ENCODE measurements at places on chromosomes 3 and 15.

DNA sequence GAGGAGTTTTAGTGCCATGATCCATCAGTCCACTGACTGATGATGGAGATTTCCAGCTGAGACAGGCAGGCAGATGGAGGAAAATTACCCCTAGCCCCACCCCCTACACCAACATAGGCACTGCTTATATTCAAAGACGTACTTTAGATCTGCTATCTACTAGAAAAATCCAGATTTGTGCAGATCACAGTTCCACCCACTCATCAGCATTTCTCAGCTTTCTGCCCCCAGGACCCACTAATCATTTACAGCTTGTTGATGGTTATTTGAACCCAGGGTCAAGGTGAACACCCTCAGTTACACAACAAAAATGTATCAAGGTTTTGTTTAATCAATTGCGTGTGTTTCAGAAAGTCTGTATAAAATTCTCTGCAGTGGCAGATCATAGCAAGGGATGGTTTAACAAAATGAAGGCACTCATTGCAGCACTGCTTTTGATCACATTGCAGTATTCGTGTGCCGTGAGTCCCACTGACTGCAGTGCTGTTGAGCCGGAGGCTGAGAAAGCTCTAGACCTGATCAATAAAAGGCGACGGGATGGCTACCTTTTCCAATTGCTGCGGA is at the start of gene HRG:
TSS of gene HRG (plus strand) at position 390 of the 564 bp plus-strand sequence. CDS start at position 408, 18 bp downstream.
- no peak for DNase-seq

GRCh38 chr3:181725131-181725731 is 13.5 kb downstream of the SOX2 start:
- DNase-seq = no peak

DNA sequence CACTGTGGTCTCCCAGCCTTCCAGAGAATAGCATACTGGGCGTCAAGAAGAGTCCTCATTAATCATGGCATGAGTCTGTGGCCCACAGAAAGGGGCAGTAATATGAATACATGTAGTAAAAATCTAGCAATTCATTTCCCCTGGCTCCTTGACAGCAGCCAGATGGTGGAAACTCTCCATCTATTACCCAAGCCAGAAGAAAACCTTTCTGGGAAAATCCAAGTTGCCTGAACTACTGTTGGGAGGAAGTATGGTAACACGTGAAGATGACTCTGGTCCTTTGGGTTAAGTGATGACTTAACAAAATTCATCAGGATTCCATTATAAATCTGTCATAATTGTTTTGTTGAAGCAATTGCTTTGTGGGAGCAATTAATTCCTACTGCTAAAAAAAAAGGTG is 530.5 kb downstream of the FHIT start:
- DNase-seq = no peak

GRCh38 chr15:100335335-100335999 is 6.3 kb downstream of the ADAMTS17 start:
- DNase-seq = no peak

- DNase-seq = no peak
Measured at GRCh38 chr3:123151251-123151705, 50.5 kb upstream of the SEC22A start.

DNA sequence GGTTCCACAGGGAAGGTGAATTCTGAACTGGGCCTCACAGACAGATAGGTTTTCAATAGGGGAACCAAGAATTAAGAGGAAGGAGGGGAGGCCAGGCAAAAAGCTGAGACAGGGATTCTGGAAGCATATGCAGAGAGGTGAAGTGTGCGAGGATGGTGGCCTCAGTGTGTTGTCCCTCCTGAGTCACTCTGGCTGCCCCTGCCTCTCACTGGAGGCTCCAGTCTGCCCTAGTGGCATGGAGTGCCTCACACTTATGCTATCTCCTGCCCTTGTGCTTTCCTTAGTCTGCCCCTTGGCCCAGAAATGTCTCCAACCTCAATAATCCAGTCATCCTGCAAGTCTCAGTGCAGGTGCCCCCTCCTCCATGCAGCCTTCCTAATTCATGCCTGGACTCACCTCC is 32.2 kb upstream of the RBP1 start:
- DNase-seq = no peak

- peak; percentile 18 for DNase-seq
Measured at GRCh38 chr15:64247535-64247905, 84.7 kb upstream of the PPIB start.

DNA sequence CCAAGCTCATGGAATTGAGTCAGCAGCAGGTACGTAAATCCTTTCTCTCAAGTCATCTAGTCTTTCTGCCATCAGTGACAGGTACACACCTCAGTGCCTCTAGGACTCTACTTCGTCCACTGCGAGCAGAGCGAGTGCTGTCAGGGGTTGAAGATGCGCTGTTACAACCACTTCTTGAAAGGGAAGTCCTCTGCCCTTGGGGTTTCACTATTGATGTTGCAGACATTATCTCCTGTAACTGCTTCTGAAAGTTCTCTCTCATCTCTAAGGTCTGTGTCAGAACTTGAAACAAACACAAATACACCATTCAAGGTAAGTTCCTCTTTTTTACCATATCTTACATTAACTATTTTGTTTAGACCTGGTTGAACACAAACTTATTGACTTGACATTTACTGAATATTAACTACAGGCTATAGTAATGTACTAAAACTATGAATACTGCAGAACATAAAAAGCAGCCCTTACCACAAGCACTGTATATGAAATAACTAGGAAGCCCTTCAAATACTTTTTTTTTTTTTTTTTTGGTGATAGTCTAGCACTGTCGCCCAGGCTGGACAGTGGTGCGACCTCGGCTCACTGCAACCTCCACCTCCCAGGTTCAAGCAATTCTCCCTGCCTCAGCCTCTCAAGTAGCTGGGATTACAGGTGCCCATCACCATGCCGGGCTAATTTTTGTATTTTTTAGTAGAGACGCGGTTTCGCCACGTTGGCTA is 41.5 kb downstream of the TOPBP1 start:
- DNase-seq = no peak

Data from large intestine (tissue), 12 donors.